ENCODE measurements at places on chromosomes 6 and 20. TPM values are rescaled to one million over a fixed set of nuclear protein-coding genes. Genes with fewer than 3 reads are reported as not detected.

Gene OR2J3
- not detected for total RNA-seq

Gene MACROD2
- total RNA-seq: 3.1 TPM

Gene C20orf96
- total RNA-seq: 1.0 TPM

Gene TMEM217
- total RNA-seq: under 0.01 TPM
